ENCODE measurements at places on chromosomes 11 and 22.

- DNase-seq = no peak
These were observed 68.8 kb downstream of the SNX19 start for GRCh38 chr11:130847517-130847916.

DNA sequence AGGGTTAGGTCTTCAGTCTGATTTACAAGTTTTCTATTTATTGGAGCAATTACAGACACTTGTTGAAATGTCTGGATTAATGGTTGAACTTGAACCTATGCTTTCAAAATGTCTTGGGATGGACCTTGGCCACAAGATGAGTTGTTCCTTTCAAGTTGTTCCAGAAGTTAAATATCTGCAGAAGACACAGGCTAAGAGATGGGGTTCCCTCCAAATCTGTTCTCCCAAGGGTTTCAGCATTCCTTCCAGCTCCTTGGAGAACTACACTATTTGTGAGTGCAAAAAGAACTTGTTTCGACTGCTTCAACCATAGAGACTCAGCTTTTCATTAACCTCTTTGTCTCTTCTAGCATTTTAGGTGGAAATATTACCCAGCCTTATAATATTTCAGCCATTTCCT is 189.0 kb upstream of the BLID start:
- DNase-seq = no peak

DNA sequence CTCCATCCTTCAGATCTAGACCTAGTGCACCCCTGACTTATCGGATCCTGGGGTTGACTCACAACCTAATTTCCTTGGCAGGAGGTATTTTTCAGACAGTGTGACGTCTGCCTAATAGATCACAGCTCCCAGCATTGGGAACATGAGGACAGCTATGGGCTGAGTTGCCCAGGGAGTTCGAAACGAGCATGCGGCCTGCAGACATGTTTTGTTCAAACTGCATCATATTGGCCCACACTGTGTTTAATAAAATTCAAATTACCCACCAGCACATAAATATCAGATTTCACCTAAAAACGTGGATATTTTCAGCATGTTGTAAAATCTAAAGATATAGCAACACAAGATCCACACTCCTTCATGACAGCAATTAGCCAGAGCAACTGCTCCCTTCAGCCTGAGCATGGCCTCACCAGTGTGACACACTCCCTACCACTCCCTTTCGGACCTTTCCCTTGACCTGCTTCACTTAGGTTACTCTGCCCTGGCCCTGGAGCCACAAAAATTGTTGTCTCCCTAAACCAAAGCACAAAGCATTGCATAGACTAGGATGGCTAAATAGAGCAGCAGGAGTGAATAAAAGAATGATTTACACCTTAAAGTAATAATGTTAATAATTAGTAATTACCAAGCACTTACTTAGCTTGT is 53.6 kb upstream of the USP47 start:
- no peak for DNase-seq

GRCh38 chr22:22700631-22701030 is 56.2 kb downstream of the GGTLC2 start:
- DNase-seq = no peak

GRCh38 chr22:26770624-26771023 is 113.2 kb downstream of the MIAT start:
- DNase-seq = no peak

DNA sequence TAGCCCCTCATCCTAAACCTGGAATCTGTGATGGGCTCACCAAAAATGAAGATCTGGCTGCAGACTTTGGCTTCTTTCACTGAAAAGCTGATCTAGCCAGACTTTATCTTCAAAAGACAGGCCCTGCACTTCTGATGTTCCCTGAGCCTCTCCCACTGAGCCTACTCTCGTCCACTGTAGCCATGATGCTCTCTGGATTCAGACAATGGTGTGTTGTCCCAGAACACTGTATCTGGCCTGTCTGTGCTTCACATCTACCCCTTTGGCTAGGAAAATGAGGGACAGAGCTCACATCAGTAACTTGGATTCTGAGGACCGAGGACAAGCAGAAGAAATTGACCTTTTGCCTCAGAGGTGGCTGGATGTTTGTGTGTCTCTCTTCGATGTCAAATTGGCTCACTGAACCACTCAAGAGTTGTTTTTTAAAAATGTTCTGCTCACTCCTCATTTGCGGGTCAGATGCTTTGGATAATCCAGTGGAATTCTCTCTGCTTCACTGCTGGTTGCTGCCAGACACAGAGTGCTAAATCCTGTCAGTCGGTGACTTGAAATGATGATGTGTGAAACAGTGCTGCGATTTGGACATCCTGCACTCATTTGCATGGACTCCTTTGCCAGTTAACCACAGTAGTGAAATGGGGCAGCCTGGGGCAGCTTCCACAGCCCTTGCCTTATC is 67.5 kb downstream of the ARFGAP2 start:
- no peak for DNase-seq

DNA sequence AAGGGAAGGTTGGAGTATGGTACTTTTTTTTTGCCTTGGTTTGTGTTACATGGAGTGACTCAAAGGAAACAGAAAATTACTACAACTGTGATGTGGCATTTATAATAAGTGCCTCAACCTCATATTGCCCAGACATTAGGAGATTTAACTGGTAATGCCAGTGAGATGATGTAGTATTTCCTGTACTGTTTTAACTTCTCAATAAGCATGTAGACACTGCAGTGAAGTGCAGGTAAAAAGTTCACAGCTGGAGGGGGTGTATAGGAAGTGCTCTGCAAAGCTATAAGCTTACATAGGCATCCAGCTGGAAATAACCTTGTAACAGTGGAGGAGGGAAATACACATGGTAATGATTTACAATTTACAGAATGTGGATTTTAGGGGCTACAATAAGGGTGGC is 138.2 kb upstream of the MTMR2 start:
- DNase-seq = no peak

GRCh38 chr11:124736736-124737135 is 3.0 kb upstream of the NRGN start:
- no peak for DNase-seq

DNA sequence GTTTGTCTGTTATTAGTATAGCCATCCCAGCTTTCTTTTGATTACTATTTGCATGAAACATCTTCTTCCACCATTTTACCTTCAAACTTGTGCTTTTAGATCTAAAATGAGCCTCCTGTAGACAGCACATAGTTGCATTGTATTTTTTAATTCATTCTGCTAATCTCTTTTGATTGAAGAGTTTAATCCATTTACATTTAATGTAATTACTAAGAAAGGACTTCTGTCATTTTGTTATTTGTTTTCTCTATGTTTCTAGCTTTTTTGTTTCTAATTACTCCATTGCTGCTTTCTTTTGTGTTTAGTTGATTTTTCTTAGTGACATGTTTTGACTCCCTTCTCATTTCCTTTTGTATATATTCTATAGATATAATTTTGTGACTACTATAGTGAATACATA is 43.7 kb upstream of the ZBTB44 start:
- DNase-seq = no peak

DNA sequence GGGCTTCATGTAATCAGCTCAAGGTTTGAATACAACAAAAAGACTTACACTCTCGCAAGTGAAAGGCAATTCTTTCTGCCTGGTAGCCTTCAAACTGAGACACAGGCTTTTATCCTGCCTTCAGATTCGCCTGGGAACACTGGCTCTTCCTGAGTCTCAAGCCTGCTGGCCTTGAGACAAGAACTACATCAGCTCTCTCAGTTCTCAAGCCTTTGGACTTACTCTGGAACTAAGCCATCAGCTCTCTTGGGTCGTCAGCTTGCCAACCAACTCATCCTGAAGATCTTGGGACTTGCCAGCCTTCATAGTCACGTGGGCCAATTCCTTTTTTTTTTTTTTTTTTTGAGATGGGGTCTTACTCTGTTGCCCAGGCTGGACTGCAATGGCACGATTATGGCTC is 35.7 kb upstream of the LRRC10B start:
- no peak for DNase-seq

DNA sequence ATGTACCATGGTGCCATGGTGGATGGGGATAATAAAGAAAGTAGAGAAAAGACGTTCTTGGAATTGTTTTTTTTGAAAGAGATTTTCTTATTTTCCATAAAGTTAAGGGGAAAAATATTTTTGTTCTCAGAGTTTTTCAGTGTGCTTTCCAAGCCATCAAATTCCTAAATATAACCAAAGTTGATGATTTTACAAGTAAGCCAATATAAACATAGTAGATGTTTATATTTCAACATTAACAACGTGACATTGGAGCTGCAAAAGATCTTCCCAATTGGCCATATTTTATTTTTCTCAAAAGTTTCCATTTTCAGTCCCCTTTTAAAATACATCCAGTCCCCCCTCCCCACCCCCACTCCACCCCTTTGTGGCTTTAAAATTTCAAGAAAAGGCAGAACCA is 80.9 kb upstream of the PICALM start:
- no peak for DNase-seq

DNA sequence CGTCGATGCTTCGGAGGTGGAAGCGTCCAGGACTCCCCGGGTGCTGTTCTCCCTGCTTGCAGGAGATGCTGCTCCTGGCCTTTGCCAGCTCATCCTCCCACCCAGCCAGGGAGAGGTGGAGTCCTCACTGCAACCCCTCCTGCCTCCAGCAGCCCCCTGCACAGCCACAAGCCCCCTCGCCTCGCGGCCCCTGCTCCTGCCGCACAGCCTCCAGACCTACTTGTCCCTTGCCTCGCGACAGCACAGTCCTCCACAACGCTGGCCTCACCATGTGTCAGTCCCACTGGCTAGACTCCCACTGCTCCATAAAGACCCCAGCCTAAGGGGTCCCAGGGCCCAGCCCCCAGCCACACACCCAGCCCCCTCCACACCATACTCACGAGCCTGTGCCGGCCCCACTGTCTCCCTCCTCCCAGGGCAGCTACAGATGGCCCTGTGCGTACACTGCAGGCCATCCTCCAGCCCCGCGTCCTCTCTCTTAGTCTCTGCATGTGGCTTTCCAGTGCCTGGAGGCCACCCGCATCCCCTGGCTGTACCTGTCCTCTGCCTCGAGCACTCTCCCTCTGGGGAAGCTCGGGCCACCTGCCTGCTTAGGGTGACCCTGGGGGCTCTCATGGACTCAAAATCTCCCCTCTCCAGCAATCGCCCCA is 91.5 kb downstream of the CELSR1 start:
- DNase-seq = no peak

DNA sequence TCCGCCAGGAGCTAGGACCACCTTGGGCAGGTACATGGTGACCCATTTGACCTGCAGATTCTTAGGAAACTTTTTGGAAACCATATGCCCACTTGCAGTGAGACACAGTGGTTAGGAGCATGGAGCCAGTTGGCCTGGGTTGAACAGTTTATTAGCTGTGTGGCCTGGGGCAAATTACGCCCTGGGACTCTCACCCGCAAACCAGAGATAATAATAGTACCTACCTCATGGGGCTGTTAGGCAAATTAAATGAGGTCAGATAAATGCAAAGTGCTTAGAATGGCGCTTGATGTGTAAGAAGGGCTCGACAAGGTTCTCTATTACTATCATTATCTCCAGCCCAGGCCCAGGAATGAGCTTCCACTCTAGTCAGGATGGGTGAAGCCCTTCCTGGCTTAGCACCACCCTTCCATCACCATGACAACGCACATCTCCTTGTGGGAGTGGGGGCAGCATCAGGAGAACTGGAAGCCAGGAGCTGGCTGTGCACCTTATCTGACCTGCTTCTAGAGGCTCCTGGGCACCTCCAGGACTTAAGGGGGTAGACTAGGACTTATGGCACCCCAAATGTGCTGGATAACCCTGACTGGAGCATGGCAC is 5.1 kb downstream of the SYT12 start:
- DNase-seq = no peak

GRCh38 chr22:38950527-38951295 is 6.7 kb upstream of the APOBEC3A start:
- DNase-seq = peak; percentile 71

DNA sequence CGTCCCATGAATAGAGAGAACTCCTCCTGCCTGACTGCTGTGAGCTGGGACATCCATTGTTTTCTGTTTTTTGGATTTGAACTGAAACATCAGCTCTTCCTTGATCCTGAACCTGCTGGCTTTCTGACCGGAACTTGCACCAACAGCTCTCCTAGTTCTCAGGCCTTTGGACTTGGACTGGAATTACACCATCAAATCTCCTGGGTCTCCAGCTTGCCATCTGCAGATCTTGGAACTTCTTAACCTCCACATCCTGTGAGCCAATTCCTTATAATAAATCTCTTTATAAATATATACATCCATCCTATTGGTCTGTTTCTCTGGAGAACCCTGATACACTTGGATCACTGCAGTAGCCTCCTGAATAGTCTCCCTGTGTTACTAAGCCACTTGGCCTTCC is 42.1 kb downstream of the HTR3A start:
- DNase-seq = peak; percentile 12

GRCh38 chr11:35725885-35726284 is 63.3 kb downstream of the TRIM44 start:
- no peak for DNase-seq

DNA sequence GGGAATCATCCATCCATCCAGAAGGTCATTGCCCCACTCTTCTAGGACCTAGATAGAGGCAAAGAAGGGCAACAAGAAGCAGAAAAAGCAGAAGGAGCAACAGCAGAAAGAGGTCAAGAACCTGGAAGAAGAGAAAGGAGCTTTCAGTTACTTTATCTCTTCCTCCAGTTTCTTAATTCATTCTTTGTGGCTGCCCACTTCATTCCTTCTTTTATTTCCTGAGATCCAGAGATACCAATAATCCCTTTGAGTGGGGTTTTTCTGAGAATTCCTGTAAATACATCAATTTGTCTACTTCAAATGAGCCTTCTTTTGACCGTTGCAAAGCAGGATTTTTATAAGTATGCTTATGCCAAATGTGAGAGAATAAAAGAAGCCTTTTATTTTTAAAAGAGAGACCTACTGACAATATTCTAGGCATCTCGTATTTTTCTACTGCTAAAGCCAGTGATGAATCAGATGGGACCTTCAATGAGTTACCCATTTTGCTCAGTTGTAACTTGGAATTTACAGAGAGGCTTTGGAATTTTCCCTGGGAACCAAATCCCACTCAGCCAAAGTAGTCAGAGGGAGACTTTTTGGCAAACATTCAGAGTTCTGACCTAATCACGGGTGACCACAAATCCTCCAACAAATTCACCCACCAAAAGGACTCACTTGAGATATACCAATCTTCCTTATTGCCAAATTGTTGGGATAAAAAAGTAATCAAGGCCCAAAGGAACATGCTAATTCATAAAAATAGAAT is 54.9 kb downstream of the ZC3H12C start:
- DNase-seq = no peak

DNA sequence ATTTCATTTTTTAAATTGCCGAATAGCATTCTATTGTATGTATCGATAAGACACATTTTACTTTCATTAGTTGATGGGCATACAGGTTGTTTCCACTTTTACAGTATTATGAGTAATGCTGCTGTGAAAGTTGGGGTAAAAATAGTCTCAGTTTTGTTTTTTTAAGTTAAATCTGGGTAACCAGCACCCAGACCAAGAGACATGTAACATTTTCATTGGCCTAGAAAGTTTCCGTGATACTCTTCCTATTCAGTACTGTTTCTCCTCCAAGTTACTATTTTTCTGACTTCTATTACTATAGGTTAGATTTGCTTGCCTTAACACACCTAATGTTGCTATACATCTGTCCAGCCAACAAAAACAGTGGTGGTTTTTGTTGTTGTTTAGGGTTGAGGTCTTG is 12.3 kb downstream of the IPO7 start:
- DNase-seq = no peak

- no peak for DNase-seq
These were observed 83.2 kb upstream of the POU2AF2 start for GRCh38 chr11:111162305-111162704.
